ENCODE measurements at places on chromosomes 12 and 14. TPM values are rescaled to one million over a fixed set of nuclear protein-coding genes. Genes with fewer than 3 reads are reported as not detected.

Gene RFLNA
- total RNA-seq = not detected

Gene DLK1
- total RNA-seq = not detected

Gene C14orf132
- total RNA-seq = 1.3 TPM

Gene SPTB
- total RNA-seq = not detected

Gene CCDC85C
- total RNA-seq = 28.3 TPM

Gene MMP17
- total RNA-seq = 1.0 TPM

Gene NPAS3
- total RNA-seq = not detected

Gene PPP1R13B
- total RNA-seq = 2.1 TPM

Gene PTGER2
- 4.9 TPM for total RNA-seq

Gene DHRS2
- total RNA-seq = not detected

Gene SERPINA3
- total RNA-seq = not detected

Gene RPS6KL1
- total RNA-seq = 2.9 TPM

Gene CCDC198
- 6.7 TPM for total RNA-seq

DNA sequence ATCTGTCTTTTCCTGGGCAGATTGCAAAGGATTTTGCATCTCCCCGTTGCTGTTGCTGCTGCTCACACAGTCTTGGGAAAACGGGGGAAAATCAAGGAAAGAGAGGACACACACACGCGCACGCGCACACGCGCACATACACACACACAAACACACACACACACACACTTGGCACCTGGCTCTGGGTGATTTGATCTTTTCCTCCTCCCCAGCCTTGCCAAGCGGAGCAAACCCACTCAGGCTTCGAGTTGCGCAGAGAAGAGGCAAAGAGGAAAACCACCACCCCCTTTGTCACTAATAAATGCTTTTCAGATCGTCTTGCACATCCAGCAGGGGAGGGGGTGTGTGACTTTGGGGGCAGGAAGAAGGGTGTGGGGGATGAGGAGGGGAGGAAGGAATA lies 965 bp upstream of the NOS1 start:
- DNase-seq = no peak

DNA sequence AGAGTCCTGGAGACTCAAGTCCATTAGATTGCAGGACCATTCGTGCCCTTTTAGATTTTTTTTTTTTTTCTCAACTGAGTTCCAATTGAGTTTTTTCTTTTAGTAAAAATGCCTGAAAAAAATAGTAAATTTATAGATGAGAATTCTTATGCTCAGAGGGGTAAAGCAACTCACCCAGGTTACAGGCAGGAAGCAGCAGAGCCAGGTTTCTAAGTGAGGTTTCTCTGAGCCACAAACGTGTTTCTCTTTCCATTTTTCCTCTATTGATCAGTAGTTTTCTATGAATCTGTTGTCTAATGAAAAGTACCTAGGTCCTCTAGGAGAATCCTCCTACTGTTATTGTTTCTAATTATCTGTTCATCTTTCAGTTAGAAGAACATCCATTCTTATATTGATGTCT lies 66.4 kb upstream of the C12orf71 start:
- DNase-seq = no peak

DNA sequence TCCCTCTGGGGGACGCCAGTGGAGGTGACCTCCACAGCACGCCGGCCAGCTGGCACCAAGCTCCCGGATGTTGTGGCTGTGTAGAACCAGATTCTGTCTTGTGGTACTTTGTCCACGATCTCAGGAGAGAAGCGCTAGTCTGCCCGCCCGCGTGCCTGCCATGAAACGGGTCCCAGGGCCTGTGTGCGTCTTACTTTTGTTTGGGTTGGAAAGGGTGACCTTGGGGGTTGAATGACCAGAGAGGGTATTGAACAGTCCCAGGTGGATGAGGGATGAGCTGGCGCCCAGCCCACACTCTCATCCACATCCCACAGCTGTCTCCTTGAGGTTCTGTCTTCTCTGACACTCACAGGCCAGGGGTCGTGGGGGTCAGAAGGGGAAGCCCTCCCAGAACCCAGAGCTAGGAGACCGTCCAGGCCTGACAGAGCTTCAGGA lies 78.3 kb downstream of the WDR20 start:
- no peak for DNase-seq

GRCh38 chr12:10068644-10069043 lies 30.1 kb downstream of the CLEC1A start:
- DNase-seq = no peak

DNA sequence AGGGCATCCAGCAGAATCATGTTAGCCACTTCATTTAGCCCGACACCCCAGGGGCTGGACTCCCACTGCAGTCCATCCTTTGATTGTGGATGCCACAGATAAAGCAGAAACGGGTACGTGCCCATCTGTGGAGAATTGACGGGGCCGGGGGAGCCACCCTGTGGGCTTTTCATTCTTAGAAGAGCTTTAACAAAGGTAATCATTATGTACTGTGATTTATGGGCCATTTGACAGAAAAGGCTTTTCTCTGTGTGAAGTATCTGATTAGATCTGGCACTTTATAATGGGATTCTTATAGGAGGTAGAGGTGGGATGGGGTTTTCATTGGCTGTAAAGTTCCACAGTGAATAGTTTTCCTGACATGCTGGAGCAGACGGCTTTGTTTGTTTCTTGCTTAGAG lies 40.4 kb downstream of the AACS start:
- DNase-seq = no peak

GRCh38 chr14:100641274-100641860 lies 54.1 kb upstream of the BEGAIN start:
- no peak for DNase-seq

DNA sequence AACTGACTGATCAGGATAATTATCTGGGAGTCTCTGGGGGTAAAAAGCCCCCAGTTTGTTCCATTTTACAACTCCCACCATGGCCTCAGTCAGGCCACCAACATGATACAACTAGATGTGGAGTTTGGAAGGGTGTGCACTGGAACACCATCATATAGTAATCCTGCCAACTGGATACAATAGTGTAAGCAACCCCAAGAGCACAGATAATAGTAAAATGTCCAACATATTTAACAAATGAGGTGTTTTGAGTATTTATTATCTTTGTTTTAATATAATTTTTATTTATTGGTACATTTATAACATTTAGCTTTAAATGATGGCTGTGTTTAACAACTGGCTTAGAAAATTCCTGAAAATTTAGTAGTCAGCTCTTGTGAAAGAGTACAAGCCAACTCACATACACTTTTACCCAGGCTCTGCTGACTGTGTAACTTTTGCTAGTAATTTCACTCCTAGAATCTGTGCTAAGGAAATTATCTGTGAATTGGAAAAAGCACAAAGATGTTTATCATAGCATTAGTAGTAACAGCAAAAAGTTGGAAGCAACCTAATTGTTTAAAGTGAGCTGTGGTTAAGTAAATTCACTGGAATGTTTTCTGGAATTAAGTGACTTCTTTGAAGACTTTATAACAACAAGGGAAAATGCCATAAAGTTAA lies 196.8 kb downstream of the RAD51B start:
- DNase-seq = no peak

DNA sequence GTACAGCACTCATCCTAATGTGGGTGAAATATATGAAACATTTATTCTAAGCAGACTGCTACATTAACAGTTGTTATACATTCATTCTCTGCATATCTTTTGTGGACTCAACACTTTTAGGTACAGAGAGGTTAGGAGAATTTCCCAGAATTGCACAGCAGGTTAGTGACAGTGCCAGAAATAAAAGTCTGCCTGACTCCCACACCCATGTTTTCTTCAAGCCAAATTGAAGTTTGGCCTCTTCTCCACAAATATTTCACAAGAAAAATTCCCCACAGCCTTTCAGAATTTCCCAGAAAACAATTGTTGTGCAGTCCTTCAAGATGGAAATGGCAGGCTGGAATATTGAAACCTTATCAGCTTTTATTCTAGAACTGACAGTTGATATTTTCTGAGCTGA lies 464.8 kb downstream of the RAD51B start:
- DNase-seq = no peak

- DNase-seq = no peak
Measured at GRCh38 chr12:59173695-59174094, 253.4 kb upstream of the LRIG3 start.

DNA sequence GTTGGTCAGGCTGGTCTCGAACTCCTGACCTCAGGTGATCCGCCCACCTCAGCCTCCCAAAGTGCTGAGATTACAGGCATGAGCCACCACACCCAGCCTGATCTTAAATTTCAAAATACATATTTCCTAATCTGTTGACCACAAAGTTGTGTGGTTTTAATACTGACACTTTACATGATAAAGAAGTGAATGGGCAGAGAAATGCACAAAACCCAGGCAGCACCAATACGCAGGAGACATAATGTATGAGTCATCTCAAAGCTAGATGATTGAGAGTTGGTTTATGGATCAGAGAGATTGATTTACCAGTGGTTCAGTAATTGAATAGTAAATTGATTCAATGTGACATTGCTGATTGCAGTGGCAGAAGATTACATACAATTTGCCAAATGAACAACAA lies 19.2 kb upstream of the PPP2R5E start:
- DNase-seq = no peak

- DNase-seq = no peak
Measured at GRCh38 chr12:80373666-80374065, 70.4 kb upstream of the PTPRQ start.

- DNase-seq = no peak
Measured at GRCh38 chr12:6567112-6567670, 900 bp downstream of the NOP2 start.

DNA sequence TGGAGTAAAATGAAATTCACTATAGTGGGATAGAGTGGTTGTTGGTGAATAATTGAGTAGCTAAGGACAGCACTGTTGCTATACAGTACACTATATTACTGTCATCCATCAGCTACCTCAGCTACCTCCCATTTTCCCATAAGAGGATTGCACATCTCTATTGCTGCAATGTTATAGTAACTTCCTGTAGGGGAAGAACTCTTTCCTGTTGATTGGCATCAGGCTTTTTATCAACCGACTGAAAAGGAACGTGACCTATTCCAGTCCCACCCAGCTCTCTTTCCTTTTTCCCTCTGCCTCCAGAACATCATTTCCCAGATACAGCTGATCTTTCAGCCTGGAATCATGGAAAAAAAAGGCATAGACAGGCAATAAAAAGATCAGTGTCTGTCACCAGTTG lies 117.4 kb downstream of the ADAMTS20 start:
- DNase-seq = no peak

DNA sequence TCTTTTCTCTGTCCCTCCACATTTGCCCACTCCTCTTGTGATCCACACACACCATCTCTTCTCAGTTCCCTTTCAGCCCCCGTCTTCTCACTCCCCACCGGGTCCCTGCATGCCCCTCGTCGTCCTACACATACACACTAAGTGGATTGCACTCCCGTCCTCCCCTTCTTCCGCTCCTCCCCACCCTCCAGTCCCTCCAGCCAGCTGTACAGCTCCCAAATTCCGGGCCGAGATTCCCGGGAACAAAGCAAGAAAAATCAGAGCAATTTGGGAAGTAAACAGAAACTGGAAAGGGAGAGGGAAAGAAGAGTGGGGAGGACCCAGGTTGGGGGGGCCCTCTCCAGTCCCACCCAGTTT lies 282 bp upstream of the IGFBP6 start:
- peak; percentile 19 for DNase-seq

DNA sequence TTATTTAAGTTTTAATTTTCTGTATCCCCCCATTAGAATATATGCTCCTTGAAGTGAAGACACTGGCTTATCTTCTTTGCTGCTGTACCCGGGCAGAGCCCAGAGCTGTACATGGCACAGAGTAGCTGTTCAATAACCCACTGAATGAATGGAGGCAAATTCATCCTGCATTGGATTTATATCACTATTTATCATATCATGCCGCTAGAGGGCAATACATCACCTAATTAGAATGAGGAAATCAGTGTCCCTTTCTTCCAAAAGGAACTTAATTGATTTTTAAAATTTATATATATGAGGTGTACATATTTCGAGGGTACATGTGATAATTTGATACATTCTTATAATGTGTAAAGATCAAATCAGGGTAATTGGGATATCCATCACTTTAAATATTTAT lies 89.2 kb upstream of the TMEM260 start:
- DNase-seq = no peak

- DNase-seq = no peak
Measured at GRCh38 chr14:61761557-61761956, 663 bp upstream of the SNAPC1 start.

DNA sequence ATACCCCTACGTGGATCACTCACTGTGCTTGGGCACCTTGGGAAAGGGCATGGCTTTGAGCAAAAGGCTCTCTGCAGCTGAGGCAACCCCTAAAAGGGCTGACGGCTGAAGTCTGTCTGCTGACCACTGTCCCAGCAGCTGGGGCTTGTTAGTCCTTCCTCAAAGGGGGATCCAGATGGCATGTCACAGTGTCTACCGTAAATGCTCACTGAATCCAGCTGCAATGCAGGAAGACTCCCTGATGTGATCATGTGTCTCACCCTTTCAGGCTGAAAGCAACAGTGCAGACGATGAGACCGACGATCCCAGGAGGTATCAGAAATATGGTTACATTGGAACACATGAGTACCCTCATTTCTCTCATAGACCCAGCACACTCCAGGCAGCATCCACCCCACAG lies 12.4 kb downstream of the OAS1 start:
- no peak for DNase-seq

DNA sequence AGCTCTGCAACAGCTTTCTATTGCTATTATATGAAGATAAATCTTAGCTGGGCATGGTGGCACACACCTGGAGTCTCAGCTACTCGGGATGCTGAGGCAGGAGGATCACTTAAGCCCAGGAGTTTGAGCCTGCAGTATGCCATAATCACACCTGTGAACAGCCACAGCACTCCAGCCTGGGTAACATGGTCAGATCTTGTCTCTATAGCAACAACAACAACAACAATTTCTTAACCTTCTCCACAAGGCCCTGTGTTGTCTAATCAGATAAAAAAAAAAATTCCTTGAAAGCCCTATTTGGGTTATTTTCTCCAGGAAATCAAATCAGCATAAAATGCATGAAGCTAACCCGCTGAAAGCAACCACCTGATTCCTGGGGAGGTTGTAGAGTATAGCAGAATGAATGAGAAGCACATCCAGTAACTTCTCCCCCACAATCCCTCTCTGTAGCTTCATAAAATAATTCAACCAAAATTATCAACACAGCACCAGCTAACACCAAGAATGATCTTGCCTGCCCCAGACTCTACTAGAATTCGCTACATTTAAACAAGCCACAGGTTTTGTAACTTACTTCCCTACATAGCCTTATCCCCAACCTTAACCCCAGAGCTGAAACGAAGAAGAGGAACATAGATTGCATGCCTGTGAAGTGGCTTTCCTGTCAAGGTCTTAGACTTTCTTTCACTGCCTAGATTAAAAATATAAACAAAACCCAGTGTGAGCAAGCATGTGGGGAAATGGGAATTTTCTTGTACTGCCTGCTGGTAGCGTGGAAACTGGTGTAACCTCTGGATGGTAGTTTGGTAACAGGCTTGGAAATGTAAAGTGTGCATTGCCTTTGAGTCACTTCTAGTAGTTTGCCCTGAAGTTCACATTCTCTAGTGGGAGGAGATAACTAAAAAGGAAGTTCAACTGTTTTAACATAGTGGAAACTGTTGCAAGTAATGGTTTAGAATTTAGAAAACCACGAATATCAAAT lies 6.0 kb upstream of the STK38L start:
- no peak for DNase-seq

Measured in Caki2 (cell line).